ENCODE measurements at places on chromosomes 2 and 18. TPM values are rescaled to one million over a fixed set of nuclear protein-coding genes. Genes with fewer than 3 reads are reported as not detected.
A peak's percentile ranks its signal among the peaks of the same experiment; 100 is the strongest.

SLC38A11 gene
- 63.3 TPM for total RNA-seq

GRCh38 chr18:48021273-48021914, 90.9 kb upstream of the SMAD2 start:
- no peak for DNase-seq

FKBP7 gene
- 9.1 TPM for total RNA-seq

GRCh38 chr2:47785986-47786385, 3.0 kb downstream of the MSH6 start:
- DNase-seq, result no peak

- DNase-seq, result no peak
Measured at GRCh38 chr18:1011349-1011748, 106.7 kb downstream of the ADCYAP1 start.

DNA sequence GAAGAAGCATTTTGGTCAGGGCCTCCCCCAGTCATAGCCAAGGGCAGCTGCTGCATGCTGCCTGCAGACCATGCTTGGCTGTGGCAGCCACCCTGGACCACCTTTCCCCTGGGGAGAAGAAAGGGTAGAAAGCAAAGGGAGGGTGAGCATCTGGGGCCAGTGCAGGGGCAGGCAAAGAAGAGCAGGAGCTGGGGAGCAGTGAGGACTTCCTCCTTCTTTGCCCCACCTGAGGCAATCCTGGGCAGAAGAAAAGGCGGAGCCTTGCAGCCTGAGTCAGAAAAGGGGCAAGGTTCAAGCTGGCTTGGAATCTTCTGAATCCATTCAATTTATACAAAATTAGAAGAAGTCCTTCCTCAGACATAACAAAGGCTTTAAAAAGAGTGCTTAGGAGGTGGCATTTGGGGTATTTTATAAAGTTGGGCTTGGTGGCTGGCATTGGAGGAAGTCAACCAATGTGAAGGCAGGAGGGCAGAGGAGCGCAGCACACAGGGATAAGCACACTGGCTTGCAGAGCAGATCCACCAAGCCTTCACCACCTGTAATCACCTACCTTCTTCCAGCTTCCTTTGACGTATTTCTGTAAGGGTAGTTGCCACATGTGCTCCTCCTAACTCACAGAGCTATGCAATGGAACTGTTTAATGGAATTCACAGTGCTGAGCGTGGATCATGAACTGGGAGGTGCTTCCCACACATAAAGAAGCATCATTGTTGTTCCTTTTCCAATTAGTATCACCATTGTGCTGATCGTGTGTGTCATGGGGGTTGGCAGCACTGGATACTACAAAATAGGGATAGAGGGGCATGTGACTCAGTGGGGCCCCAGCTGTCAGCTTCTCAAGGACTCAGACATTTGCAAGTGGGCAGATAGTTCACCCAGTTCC, 154.4 kb upstream of the EPAS1 start:
- peak; percentile 23 for DNase-seq

DOK6 gene
- 9.6 TPM for total RNA-seq

LMAN2L gene
- total RNA-seq, result 28.0 TPM

ASPRV1 gene
- 1.1 TPM for total RNA-seq

DNA sequence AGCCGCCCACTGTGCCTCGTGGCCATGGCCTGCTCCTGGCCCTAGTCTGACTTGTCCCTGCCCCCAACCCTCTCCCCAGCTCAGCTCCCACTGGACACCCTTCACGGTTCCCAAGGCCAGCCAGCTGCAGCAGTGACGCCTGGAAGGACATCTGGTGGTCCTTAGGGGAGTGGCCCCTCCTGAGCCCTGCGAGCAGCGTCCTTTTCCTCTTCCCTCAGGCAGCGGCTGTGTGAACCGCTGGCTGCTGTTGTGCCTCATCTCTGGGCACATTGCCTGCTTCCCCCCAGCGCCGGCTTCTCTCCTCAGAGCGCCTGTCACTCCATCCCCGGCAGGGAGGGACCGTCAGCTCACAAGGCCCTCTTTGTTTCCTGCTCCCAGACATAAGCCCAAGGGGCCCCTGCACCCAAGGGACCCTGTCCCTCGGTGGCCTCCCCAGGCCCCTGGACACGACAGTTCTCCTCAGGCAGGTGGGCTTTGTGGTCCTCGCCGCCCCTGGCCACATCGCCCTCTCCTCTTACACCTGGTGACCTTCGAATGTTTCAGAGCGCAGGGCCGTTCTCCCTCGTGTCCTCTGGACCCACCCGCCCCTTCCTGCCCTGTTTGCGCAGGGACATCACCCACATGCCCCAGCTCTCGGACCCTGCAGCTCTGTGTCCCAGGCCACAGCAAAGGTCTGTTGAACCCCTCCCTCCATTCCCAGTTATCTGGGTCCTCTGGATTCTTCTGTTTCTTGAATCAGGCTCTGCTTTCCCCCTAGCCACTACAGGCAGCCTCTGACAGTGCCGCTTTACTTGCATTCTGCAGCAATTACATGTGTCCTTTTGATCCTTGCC, 35.8 kb downstream of the ANO7 start:
- DNase-seq, result no peak

SP5 gene
- total RNA-seq, result 1.8 TPM

DNA sequence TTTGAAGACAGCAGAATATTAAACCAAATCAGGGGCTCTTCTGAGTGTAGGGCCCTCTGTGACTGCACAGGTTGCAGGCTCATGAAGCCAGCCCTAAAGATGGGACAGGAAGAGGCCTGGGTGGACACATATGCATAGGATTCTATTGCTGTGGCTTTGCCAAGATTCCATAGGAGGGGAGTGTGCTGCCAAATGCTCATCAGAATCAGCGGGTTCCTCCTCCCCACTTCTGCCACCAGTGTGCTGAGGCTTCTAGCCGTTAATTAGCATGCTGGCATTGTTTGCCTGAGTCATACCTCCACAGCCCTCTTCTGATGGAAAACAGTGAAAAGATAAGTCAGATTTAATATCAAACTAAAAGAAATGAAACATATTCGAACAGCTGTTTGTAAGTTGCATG, 103.9 kb upstream of the TMEFF2 start:
- DNase-seq, result no peak

IL18RAP gene
- total RNA-seq, result 1.6 TPM

GRCh38 chr2:100835006-100835659, 15.2 kb downstream of the NPAS2 start:
- DNase-seq, result no peak

GRCh38 chr2:42504364-42505230, 10.8 kb upstream of the KCNG3 start:
- DNase-seq, result no peak

DNA sequence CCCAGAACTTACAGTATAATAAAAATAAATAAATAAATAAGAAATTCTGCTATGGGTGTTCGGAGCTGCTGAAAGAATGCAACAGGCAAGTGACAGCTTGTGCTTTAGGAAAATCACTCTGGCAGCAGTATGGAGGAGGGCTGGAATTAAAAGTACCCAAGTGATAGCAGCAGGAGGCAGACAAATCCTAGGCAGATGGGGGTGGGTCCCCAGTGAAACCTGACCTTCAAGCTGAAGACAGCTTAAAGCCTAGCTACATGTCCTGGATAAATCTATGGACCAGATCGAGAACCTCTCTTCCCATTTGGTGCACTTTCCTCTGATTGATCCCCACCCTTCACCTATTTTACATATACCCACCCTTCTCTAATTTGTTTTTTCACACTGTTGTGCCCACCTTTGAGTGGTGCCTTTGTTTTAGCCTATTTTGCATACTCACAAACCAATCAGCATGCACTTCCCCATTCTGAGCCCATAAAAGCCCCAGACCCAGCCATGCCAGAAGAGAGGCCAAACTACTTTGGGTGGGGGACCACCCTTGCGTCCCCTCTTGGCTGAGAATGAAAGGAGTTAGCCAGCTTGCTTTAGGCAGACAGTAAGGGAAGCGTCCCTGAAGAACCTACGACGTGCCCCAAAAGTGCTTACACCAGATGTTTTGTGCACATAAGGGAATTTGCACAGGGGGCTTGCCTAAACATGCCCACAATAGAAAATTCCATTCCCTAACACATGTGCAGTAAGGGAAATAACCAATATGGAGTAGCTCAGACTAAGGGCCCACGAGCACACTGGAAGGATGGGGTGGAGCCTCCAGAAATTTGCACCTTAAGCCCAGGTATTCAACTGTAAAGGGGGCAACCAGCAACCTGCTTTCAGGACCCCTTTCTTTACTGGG, 3.0 kb downstream of the METTL8 start:
- no peak for DNase-seq

- DNase-seq, result no peak
Measured at GRCh38 chr2:124756048-124756447, 731.0 kb downstream of the CNTNAP5 start.

GRCh38 chr18:22739061-22739642, 194.0 kb upstream of the RBBP8 start:
- no peak for DNase-seq

GRCh38 chr2:28128281-28128950, 237.9 kb downstream of the BABAM2 start:
- no peak for DNase-seq

- DNase-seq, result no peak
Measured at GRCh38 chr2:239704737-239705136, 303.9 kb upstream of the HDAC4 start.

GRCh38 chr2:3523551-3524041, 4.3 kb upstream of the ADI1 start:
- peak; percentile 54 for DNase-seq

RIOK3 gene
- 68.9 TPM for total RNA-seq

DNA sequence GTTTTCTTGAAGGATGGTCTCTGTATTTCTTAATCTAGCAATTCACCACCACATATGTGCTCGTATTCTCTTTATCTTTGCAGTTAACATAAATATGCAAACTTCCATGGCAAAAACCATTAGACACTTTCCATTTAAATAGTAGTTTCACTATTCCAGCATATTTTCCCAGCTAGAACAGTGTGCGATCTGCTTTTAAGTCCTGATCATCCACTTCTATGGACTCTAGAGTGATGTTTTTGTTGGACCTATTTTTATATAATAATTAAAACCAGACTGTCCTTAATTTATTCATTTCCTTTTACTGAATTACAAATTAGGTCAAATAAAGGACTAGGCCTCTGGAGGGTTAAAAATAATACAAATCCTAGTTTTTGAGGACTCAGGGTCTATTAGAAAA, 418.4 kb upstream of the TRIB2 start:
- DNase-seq, result no peak

GRCh38 chr2:105301646-105302045, 27.9 kb downstream of the TGFBRAP1 start:
- DNase-seq, result no peak

DNA sequence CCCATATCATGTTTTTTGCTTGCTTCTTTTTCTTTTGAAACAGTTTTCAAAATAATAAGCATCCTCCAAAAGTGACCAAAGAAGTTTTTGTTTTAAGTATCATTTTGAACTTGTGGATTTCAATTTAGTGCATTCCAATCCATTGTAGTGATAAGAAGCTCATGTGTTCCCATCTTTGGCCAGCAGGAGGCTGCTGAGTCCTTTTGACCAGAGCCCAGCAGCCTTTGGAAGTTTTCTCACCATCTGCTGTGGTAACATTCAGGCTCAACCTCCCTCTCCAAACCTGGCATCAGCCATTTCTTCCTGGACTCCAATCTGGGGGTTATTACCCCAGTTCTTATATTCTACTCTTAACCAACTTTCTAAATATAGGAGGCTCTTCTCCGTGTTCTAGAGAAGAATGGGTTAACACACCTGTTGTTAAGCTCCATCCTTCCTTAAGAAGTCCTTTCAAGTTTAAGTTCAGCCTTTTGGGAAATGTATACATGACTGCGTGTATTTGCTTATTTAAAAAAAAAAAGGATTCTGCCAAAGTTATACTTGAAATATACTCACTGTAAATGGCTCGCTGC, 39.0 kb upstream of the MAL start:
- DNase-seq, result peak; percentile 28

SEMA4F gene
- 12.5 TPM for total RNA-seq

EGR4 gene
- not detected for total RNA-seq

GRCh38 chr18:40120356-40120755, 1834.7 kb upstream of the PIK3C3 start:
- no peak for DNase-seq

GRCh38 chr2:43402452-43402937, 176.1 kb upstream of the ZFP36L2 start:
- no peak for DNase-seq

GULP1 gene
- 53.4 TPM for total RNA-seq

MOB4 gene
- total RNA-seq, result 16.3 TPM

- no peak for DNase-seq
Measured at GRCh38 chr2:75224636-75225094, 25.3 kb upstream of the TACR1 start.

C2orf42 gene
- total RNA-seq, result 22.6 TPM

- DNase-seq, result no peak
Measured at GRCh38 chr2:123566291-123566946, 458.7 kb upstream of the CNTNAP5 start.

PTMA gene
- total RNA-seq, result 763 TPM

GRCh38 chr2:41914936-41915335, 132.9 kb upstream of the PKDCC start:
- no peak for DNase-seq

DNA sequence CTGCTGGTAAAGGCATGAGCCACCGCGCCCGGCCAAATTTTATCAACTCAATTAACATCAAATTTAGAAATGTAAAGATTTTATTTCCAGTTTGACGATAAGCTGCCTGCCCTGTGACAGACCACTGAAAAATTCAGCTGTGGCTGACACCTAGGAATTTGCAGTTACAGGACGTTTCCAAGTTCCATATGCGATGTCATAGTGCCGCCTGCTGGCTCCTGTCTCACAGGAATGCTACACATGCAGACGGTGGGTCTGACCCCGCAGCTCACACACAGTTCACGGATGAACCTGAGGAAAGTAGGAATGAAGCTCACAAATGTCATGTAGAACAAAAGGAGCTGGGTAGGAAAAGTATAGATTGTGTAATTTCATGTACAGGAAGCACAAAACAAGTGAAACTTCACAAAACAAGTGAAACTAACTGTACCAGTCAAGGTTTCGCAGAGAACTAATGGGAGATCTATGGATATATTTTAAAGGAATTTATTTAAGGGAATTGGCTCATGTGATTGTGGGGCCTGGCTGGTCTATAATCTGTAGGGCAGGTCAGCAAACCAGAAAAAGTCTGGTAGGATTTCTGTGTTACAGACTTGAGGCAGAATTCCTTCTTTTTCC, 13.2 kb upstream of the SEH1L start:
- peak; percentile 81 for DNase-seq

TLK1 gene
- 75.4 TPM for total RNA-seq

- DNase-seq, result no peak
Measured at GRCh38 chr2:235848055-235848454, 320.1 kb downstream of the GBX2 start.

PAX8 gene
- 3.5 TPM for total RNA-seq

L3MBTL4 gene
- 16.1 TPM for total RNA-seq

- DNase-seq, result no peak
Measured at GRCh38 chr2:73070643-73071359, 711 bp downstream of the SFXN5 start.

TGFA gene
- 51.0 TPM for total RNA-seq

POTEI gene
- total RNA-seq, result 0.03 TPM

GRCh38 chr2:101826716-101827115, 129.2 kb downstream of the MAP4K4 start:
- no peak for DNase-seq
